Forelimb muscle (tissue), 1 donor: ENCODE measurements at places on chromosomes 13 and 19. TPM values are rescaled to one million over a fixed set of nuclear protein-coding genes. Genes with fewer than 3 reads are reported as not detected.

WBP4 gene
- 19.3 TPM for polyA plus RNA-seq

LILRA5 gene
- polyA plus RNA-seq = 0.44 TPM

KLK7 gene
- polyA plus RNA-seq = not detected

DNA sequence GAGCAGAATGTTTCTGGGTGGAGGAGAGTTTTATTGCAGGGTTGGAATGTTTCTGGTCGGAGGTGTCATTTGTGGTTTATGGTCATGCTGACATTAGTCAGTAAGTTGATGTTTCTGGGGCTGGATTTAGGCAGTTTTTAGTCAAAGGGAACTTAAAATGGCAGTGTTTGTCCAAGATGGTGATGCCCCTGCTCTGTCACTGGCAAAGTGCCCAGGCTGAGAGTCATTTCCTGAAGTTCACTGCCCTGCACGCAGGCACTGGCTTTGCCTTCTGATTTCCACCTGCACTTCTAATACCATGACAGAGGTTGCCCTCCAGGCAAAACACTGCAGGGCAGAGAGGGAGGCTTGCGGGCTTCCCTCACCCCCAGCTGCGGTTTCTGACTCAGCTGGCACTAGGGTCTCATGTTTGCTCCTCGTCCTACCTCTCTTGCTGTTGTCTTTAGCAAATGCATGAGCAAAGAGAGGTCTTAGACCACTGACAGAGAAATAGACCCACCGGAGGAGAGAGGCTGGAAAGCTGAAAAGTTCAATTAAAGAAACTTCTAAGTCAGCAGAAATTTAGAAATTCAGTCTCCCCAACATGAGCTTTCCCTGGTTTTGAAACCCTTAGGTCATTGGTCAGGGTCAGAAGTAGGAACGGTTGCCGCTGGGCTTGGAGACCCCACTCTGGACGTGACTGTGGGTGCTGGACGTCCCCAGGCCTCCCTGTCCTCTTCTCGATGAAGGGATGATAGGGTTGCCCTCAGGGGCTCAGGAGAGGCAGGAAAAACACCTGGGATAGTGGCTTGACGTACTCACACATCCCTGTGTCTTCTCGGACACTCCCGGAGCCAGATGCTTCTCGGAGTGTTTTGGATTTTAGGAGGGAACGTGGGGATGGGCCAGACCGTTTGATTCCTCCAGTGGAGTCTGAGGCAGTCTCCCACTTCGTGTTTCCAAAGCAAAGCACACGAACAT lies 26.3 kb downstream of the TMEM255B start:
- no peak for DNase-seq

GRCh38 chr19:28710278-28710677 lies 502.7 kb downstream of the UQCRFS1 start:
- peak; percentile 50 for DNase-seq

DNA sequence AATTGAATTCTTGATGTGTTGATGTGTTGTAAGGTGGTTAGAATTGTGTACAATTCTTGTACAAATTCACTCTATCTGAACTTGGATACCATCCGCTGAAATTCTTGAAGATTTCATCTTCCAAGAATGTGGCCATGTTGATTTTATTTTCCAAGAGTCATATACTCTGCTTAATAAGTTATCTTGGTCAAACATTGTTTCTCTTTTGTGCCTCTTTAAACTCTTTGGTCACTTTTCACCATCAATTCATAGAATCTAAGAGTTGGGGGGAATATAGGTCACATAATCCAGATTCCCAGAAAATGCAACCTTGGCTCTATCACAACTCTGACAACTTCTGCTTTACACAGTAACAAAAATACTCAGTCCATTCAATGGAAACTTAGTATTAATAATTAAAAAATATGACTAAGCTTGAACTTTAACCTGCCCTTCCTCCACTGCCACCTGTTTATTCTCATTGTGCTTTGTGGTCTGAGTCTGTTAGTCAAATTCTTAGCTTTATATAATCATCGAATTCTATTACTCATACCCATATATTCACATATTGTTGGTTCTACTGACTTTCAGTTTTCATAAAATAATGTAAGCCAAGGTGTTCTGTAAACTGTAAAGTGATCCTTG lies 373.2 kb downstream of the LMO7 start:
- no peak for DNase-seq

ZNF625 gene
- 4.2 TPM for polyA plus RNA-seq

TBC1D17 gene
- polyA plus RNA-seq = 35.6 TPM

- no peak for DNase-seq
Observed at GRCh38 chr19:17294051-17294891, 9.0 kb downstream of the ABHD8 start.

GRCh38 chr13:33058776-33059327 lies 42.6 kb downstream of the KL start:
- no peak for DNase-seq

GRCh38 chr13:100269837-100270236 lies 180.9 kb downstream of the PCCA start:
- peak; percentile 4 for DNase-seq

C19orf33 gene
- polyA plus RNA-seq = not detected

DNA sequence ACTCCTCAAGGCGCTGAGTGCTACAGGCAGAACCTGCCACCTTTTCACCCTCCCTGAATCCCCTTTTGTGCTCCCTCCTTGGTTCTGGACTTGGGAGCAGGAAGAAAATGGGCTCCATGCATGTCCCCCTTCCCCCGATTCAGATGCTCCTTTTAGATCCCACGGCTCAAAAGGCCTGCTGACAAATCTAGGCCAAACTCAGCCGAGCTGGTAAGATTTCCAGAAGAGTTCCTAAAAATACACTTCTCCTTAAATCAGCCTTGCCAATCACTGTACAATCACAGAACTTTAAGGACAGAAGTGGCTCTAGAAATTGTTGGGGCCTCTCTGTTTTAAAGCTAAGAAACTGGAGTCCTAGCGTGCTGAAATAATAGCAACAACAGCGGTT lies 37.3 kb downstream of the MBNL2 start:
- no peak for DNase-seq

DNA sequence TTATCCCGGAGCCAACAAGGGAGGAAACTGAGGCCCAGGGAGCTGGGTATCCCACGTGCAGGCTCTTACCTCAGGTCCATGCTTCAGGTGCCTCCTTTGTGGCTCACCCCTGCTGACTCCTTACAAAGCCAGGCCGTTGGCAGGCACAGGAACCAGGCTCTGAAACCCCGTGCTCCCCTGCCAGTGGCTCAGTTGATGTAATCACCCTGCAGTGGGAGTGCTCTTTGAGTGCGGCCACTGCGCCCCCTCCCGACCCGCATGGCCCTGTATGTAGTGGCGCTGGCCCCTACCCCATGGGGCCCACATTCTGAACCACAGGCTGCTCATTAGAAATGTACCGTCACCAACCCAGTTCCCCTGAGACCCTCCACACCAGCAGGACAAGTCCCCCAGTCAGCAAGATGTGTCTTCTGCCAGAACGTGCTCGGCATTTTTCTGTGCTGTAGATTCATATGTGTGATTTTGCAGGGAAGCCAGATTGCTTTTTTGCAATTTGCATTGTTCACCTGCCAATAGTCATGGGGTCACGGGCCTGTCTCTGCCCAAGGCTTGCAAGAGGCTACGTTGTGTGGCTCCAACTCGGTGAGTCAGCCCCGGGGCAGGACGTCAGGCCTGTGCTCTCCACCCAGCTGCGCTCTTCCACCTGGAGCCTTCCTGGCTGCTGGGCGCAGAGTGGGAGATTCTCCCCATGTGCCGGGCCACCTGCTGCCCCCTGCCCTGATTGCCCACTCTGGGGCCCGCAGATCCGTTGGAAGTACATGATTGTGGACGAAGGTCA lies 60.3 kb downstream of the SMARCA4 start:
- DNase-seq = no peak

LIG4 gene
- polyA plus RNA-seq = 12.0 TPM

GRCh38 chr19:49212016-49212701 lies 54.6 kb downstream of the TRPM4 start:
- DNase-seq = no peak
